ENCODE measurements at places on chromosomes 16 and 17.

GRCh38 chr17:71921796-71922195 lies 199.0 kb upstream of the SOX9 start:
- peak; percentile 8 for DNase-seq

- DNase-seq = no peak
Observed at GRCh38 chr17:58315281-58315711, 13.3 kb downstream of the TSPOAP1 start.

DNA sequence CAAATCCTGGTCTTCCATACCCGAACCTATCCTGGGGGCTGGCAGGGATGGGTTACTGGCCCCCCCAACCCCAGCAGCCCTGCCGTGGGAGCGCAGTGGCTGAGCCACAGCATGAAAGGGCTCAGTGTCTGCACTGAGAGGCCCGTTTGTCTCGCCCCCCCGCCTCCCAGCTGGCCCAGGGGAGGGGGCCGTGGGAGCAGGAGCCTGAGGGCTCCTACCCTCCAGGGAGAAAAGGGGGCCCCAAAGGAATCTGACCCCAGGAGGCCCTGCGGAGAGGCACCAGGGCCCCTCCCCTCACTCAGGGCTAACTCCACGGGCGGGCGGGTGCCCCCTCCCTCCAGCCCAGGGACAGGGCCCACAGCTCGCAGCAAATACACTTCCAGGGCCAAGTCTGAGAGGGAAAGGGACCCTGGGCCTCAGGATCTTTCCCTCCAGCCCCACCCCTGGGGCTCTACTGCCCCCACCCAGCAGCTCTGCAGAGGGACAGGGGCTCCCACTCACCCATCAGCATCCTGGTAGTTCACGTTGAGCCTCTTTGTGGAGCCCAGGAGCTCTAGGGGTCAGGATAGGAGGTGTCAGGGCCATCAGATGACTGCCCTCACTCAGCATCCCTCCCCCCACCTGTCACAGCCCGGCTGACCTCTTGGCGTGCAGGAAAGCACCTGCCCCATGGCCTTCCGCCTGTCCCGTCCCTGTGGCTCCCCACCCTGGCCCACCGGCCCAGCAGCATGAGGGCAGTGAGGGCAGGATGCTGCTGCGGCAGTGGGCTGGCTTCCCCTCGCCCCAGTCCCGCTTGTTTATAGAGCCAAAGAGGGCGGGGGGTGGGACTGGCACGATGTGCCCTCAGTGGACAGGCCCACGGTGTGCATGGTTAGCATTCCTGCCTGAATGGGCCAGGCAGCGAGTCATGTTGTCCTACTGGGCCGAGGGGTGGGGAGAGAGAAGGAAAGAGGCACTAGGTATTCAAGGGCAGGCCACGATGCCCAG lies 7.3 kb downstream of the CASKIN2 start:
- no peak for DNase-seq

DNA sequence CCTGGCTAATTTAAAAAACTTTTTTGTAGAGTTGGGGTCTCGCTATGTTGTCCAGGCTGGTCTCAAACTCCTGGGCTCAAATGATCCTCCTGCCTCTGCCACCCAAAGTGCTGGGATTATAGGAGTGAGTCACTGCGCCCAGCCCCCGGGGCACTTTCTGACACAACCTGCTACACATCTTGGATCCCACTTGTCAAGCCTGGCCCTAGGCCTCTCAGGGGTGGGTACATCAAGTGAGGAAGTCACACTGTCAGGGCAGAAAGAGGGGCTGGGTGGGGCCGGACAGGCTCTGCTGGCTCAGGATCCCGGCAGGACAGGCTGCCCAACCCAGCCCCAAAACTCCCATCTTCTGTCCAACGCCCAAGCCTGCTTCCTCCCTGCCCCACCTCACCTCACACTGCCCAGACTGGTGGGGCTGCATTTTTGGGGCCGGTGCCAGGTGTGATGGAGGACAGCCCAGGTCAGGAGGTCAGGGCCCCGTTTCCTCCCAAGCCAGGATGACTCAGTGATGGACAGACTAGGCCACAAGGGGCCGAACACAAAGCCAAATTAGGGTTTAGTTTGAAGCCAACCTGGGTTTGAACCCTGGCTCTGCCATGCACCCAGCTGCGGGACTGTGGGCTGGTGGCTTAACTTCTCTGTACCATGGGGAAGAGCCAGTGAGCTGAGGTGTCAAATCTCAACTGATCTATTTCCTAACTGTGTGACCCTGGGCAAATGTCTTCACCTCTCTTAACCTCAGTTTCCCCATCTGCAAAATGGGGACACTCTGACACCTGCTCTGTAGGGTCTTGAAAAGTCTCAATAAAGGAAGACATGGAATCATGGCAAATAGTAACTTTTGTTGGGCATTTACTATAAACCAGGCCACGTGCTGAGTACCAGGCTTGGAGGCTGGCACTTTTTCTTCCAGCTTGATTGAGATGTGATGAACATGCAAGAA lies 8.9 kb upstream of the PPL start:
- peak; percentile 77 for DNase-seq

DNA sequence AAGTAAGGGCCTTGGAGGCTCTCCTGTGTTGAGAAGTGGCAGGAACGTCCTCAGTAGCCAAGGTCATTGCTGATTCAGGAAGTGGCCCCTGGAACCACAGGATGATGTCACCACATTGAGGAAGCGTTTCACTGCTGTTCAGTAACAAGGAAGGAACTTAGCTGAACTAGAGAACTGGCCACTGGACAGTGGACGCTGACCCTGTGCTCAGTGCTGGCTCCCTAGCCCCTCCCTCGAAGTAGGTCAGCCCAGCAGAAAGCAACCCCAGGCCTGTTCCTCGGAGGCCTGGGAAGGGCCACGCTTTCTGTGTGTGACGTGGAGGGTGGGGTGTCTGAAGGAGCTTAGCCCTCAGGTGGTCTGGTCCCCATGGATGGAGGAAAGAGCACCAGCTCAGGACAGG lies 58.3 kb downstream of the B9D1 start:
- peak; percentile 63 for DNase-seq

DNA sequence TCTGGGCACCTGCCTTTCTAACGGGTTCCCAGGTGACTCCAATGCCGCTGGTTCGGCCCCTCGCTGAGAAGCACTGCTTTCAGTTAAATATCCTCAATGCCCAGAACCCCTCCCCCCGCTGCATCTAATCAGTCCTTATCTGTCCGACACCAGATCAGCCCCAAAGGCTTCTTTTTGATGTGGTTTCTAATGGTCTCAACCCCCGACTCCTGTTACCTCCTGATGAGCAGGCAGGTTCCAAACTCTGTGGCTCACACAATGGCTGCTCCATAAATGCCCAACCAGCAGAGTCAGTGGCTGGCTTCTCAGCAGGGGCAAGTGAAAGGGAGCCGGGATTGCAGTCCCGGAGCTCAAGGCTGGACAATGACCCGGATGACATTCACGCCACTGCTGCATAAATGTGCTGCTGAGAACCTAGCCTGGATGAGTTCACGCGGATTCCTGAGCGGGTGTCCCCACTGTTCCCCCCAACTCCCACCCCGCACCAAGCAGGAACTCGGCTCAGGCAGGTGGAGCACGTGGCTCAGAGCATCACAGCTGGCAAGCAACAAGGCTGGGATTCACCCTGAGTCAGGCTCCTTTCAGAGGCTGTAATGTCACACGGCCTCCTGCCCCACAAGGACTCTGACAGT lies 1.0 kb upstream of the SLC38A8 start:
- DNase-seq = peak; percentile 82

GRCh38 chr17:71649941-71650350 lies 470.9 kb upstream of the SOX9 start:
- no peak for DNase-seq

- DNase-seq = no peak
Observed at GRCh38 chr16:56460101-56460500, 8.7 kb downstream of the OGFOD1 start.

- DNase-seq = no peak
Observed at GRCh38 chr17:48438516-48439061, 8.6 kb upstream of the SKAP1 start.

DNA sequence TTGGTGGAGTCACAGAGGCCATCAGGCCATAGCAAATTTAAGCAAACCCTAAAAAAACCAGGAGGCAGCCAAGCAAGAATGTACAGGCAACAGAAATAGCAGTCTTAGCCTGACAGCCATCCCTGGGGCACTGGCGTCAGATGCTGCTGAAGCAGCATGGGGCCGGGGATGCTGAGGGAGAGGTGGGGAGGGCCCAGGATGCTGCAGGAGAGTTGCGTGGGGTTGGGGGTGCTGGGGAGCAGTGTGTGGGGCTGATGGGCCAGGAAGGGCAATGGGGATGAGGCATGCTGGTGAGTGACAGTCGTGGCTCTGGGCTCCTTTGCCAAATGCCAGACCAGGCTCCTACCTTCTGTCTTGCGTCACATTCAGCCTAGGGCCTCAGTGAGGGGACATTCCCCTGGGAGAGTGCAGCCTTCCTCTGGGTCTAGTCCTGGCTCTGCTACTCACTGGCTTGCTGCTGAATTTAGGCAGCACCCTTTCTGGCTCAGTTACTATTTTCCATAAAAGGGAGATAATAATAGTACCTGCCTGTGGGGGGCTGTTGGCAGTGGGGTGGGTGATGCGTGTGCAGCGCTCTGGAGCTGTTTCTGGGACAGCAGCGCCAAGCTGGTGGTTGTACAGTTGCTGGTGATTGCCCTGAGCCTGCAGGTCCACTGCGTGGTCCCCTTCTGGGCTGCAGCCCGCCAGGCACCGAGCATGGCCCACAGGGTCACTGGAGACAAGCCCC lies 88.1 kb downstream of the AMFR start:
- DNase-seq = no peak

DNA sequence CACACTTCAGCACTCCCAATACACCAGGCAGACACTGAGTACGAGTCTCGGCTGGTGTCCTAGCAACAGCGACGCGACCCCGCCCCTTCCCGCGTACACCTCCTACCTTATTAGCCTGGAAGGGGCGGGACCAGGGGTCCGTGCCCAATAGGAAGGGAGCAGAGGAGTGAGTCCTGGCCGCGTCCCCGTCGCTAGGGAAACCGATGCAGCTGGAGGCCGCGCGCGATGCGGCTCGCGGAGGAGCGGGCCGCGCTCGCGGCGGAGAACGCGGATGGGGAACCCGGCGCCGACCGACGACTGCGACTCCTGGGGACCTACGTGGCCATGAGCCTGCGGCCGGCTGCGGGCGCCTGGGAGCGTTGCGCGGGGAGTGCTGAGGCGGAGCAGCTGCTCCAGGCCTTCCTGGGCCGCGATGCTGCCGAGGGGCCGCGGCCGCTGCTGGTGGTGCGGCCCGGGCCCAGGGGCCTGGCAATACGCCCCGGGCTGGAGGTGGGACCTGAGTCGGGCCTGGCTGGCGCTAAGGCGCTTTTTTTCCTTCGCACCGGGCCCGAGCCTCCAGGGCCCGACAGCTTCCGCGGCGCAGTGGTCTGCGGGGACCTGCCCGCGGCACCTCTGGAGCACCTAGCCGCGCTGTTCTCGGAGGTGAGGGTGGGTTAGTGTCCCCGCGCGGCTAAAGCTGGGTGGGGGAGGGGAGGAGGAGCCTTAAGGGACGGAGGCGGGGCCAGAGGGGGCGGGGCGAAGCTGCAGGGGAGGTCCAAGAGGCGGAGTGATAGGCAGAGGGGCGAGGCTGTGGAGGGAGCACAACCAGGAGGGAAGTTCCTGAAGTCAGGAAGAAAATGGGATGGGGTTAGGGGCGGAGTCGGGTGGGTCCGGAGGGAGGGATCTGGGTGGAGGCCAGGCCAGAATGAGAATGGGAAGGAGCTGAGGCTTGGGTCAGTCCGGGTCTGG lies at the start of gene DNAH9:
Gene DNAH9, plus strand, starts transcription at position 197 of the 948 bp plus-strand sequence. Its CDS starts 29 bp downstream, at position 226.
- DNase-seq = peak; percentile 92

DNA sequence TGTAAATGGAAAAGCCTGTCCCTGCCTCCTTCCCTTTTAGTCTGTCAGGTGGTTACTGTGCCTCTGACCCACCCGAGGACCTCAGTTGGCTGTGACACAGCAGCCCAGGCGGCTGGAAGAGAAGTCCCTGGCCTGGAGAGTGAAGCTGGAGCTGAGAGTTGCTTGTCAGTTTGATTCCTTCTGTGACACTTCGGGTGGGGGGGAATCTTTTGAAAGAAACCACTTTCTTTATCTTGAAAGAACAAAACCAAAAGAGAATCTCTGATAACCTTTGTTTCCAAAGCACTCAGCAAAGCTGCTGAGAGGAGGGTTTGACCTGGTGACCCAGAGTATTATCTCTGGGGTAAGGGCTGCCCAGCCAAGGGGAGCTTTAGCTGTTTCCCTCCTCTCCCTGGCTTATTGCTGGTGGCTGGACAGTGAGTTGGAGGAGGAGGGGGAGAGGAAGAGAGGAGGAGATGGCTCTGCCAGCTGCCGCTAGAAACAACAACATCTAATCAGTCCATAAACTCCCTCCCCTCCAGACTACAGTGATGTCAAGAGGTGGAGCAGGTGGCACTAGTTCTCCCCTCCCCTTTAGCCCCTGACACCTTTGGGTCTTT lies 34.0 kb downstream of the YPEL2 start:
- DNase-seq = no peak

- DNase-seq = peak; percentile 46
Observed at GRCh38 chr17:30292286-30292858, 628 bp upstream of the BLMH start.

GRCh38 chr16:85357924-85358505 lies 245.7 kb upstream of the CIBAR2 start:
- DNase-seq = no peak

DNA sequence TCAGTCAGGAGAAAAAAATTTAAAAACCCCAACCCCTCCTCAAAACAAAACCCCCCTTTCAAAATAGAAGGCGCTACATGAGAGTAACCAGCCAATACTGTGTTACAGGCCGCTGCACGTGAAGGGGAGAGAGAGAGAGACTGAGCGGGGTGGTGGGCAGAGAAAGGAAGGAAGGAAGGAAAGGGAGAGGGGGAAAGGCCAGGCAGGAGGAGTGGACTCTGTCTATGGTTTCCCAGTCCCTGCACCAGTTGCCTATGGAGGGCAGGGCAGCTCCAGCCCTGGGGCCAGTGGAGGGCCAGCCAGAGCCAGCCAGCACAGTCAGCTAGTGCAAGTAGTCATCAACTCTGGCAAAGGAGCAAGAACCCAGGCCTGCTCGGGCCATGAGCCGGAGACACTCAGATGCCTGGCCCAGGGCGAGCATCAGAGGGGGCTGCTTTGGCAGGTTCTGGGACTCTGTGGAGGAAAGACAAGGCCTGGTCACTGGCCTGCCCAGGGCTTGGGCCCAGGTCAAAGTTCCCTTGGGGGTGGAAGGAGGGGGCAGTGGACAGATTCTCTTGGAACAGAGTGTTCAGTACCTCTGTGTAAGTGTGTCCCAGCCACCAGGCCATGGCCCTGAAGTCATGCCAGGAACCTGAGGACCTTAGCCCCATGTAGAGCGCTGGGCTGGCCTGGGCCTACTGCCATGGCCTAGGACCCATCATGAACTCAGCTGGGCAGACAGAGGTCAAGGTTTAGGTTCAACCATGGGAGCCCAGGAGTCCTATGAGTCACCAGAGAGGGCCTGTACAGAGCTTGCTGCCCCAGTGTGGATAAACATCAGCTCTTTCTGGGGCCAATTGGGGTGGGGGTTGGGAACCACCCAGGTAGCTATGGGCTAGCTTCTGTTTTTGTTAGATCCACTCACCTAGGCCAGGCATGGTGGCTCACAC lies 7.3 kb upstream of the GFOD2 start:
- no peak for DNase-seq

All from SW480 (cell line).